Stimulated activated CD8-positive, alpha-beta memory T cell treated with anti-CD3 and anti-CD28 coated beads, Interleukin-4, amount 100 ng/mL, for 1 hour (primary cell): ENCODE measurements at places on chromosomes 1 and 21.

DNA sequence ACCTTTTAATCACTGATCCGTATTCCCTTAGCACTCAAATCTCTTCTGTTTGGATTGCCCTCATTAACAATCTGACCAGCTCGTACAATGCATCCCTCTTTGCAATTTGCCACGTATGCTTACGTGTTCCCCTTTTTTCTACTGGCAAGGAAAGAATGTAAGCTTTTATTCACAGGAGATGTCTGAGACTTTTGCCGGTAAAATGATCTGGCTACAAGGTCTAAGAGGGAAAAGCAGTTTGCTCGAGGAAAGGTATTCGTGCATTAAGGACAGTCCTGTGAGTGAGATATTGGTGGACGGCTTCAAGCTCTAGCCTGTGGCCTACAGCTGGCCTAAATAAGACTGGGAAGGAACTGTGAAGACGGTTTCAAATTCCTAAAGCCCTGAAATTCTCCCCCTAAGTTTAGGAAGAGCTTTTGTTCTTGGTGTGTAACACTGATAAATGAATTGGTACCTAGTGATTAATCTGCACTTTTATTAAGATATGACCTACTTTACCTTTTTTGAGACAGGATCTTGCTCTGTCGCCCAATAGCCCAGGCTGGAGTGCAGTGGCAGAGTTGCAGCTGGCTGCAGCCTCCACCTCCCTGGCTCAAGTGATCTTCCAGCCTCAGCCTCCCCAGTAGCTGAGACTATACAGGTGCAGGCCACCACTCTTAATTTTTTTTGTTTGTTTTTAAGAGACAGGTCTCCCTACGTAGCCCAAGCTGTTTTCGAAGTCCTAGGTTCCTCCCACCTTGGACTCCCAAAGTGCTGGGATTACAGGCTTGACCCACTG is 895 bp upstream of the UBR4 start:
- no peak for DNase-seq

DNA sequence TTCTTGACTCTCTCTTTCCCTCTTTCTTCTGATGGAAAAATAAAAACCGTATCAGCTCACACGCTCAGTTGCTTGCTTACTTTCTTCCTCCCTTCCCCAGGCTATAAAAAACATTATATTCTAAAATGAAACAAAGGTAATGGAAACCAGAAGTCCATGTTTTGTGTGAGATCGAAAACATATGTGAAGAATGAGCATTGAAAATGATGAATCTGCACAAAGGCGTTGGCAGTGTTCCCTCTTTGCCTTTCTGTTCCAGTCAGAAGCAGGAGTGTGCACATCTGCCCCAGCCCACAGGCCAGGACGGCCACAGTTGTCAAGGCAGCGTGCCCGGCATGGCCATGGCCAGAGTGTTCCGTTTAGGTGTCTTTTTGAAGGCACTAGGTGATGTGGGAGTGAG is 185.3 kb upstream of the USP24 start:
- no peak for DNase-seq

DNA sequence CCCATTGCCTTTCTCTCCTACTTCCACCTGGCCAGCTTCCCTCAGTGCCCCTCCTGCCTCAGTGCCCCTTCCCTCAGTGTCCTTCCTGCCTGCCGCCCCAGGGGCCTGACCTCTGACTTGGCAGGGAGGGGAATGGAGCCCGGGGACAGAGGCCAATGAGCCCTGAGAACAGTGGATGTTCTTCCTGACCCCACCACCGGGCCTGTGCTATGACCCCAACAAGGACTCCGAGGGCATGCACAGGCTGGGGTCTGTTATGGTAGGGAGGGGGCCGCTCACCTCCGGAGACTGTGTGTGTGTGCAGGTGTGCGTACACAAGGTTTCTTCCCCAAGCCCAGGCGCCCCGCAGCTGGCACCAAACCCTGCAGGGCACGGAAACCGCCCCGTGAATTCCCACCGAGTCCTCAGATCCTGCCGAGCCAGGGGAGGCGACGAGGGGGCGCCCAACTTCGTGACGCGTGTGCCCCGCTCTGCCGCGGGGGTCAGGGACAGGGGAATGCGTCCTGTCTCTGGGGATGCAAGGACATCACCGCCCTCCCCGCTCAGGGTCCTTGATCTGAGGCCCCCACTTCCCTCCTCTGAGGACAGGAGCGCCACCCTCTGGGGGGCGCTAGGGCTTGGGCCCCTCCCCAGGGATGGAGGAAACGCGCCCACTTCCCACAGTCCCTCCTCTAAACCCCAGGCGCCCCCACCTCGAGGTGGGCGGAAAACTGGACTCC is 766 bp downstream of the RAP1GAP start:
- DNase-seq = no peak

- DNase-seq = no peak
Observed at GRCh38 chr1:109845658-109846057, 65.0 kb upstream of the CSF1 start.

DNA sequence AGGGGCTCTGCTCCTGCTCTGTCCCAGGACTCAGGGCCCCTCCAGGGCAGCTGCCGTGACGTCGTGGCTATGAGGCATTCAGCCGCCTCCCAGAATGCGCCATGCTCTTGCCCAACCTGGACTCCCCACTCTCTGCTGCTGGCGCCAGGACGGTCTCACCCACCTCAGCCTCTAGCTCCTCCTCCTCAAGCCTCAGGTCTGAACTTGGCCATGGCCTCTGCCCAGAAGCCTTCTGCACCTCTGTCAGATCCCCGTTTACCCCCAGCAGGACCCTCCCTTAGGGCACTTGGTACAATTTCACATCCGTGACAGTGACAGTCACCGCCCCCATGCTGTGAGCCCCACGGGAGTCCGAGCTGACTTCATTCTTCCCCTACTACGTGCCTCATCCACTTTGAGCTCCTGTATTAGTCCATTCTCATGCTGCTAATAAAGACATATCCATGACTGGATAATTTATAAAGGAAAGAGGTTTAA is 4.9 kb downstream of the CSTB start:
- DNase-seq = no peak

DNA sequence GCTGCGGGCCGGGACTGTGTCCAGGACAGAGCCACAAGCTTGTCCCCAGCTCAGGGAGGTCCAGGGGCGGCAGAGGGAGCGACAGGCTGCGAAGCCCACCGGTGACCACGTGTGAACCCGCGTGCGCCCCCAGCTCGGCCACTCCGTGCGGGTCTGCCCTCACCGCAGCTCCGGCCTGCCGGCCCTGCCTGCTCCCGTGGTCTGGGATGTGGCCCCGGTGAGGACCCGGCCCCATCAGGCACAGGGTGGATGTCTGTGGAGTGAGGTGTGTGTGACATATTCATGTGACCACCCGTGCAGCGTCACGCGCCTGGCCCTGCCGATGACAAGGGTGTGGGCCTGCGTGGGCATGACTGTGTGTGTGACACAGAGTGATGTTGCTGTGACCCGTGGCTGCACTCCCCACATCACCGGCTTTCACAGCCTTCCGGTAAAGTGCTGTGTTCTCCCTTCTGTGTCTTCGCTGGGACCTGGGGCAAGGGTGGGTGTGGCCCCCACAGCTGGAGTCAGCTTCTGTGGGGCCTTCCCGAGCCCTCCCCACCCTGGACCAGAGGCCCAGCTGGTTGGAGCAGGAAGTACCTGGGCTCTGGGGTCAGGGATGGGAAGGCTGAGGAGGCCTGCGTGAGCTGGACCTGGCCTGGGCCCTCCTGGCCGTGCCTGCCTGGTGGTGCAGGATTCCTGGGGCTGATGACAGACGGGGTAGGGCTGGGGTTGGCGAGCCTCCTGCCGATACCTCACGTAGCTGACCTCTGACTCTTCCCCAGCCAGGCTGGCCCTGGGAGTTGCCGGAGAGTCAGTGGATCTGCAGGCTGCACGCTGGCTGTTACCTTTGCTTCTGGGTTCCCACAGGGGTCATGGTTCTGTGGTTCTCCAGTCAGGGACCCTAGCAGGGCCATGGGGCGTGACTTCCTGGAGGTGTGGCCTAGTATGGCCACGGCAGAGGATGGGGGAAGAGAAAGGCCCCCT is 4.1 kb downstream of the RNF223 start:
- DNase-seq = no peak

DNA sequence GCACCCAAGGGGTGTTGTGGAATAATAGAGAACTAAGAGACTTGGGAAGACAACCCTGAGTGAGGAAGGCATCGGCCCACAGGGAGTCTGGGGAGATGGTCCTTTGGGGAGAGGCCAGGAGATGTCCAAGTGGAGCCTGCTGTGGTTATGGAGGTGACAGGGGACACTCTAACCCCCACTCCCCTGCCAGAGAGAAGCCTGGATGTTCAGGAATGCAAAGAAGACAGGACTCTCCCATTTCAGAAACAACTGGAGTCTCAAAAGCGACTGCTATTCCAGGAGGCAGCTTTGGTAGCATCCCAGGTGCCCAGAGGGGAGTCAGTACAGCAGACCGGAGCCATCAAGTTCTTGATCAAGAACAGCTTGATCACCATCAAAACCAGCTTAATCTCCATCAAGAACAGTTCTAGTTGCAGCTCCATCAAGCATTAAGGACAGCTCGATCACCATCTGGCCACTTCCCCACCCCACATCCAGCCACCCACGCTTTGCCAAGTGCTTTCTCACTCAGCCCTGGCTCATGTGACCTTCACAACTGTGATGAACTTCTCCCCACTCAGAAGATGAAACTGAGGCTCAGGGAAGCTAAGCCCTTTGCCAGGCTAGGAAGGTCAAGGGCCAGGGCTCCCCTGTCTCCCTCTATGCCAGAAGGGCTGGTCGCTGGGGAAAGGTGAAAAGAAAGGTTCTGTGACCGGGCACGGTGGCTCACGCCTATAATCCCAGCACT is 743 bp downstream of the CD52 start:
- DNase-seq = no peak

- no peak for DNase-seq
Observed at GRCh38 chr1:86773341-86774288, 69.2 kb downstream of the SH3GLB1 start.
